ENCODE measurements at places on chromosomes 6 and 20.

- no peak for DNase-seq
These were observed 6.4 kb upstream of the ZNF217 start for GRCh38 chr20:53599910-53600632.

DNA sequence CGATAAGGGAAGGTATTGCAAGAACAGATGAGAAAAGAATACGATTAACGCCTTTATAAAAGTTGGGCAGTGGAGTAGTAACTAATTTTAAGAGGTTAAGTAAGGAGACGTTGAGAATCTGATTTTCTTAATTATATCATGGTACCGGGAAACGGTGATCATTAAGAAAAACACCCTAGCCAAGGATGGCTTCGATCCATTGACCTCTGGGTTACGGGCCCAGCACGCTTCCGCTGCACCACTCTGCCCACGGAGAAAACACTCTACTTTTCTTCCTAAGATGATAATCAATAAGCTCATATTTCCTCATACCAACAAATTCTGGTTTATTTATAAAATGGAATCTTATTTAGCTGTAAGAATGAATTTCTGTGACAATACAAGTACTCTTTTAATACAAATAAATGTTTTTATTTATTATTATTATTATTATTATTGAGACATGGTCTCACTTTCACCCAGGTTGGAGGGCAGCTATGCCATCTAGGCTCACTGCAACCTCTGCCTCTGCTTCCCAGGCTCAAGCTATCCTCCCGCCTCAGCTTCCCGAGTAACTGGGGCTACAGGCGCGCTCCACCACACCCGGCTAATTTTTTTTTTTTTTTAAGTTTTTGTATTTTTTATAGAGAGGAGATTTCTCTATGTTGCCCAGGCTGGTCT lies 8.3 kb downstream of the POM121L2 start:
- DNase-seq, result no peak

- DNase-seq, result no peak
These were observed 26.4 kb downstream of the ZNF391 start for GRCh38 chr6:27414996-27415395.

DNA sequence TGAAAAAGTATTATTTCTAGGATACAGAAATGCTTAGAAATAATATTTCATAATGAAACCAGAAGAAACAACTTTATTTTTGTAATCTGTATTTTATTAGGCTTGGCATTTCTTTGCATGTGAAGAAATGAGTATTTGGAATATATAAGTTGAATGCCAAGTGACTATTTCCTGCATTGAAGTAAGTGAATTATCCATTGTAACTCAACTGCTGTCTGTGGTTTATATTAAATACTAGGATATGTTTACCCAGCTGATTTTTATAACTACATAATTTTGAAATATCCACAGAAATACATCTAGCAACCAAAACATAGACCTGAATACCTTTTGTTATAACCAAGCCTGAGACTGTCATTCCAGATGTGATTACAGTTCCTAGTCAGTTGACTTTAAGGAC lies 207.6 kb downstream of the THBS2 start:
- DNase-seq, result no peak

GRCh38 chr20:9409352-9409751 lies 105.0 kb upstream of the LAMP5 start:
- DNase-seq, result peak; percentile 40

GRCh38 chr6:73586416-73586974 lies 65.7 kb upstream of the EEF1A1 start:
- peak; percentile 24 for DNase-seq

- peak; percentile 4 for DNase-seq
These were observed 136.1 kb upstream of the THEMIS start for GRCh38 chr6:128036808-128037570.

GRCh38 chr6:21273451-21273850 lies 320.1 kb upstream of the SOX4 start:
- no peak for DNase-seq

GRCh38 chr6:27766405-27766804 lies 145.8 kb downstream of the OR2B2 start:
- DNase-seq, result no peak

DNA sequence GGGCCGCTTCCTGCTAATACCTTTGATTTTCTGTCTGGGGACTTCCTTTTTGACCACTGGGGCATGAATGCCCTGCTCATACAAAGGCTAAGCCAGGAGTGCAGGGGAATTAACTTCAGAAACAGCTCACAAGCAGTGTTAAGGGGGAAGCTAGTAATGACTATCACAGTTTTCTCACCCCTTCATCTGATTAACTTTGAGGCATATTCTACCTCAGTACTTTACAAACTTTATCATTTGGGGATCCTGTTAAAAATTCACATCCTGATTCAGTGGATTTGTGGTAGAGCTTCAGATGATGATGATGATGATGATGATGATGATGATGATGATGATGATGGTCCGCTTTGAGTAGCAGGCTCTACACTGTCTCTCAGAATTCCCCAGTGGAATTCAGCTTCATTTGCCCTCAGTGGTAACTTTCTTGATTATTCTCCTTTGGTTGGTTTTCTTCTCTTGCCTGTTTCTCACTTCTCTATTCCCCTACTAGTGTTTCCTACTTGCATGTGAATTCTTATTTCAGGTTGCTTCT lies 78.4 kb upstream of the TMEM170B start:
- DNase-seq, result no peak

GRCh38 chr20:61307686-61308476 lies 55.8 kb downstream of the CDH4 start:
- DNase-seq, result no peak
